Lung (tissue), 17 donors: ENCODE measurements at places on chromosomes 12 and 14. TPM values are rescaled to one million over a fixed set of nuclear protein-coding genes. Genes with fewer than 3 reads are reported as not detected.

DNA sequence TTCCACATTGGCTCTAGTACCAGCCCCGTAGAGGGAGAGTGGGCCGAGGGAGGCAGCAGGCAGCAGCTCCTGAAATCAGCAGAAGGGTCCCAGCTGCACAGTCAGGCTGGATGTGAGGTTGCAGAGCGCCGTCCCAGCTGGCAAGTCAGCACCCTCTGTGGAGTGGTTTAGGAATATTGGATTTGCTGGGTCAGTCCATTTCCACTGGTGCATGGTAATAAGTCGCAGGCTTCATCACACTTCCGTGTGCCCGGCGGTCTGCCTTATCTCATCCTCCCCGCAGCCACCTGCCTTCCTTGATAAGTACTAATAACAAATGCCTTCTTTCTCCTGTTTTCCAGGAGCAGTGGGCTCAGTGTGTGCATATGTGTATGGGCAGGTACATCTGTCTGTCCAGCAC is 112.9 kb downstream of the TSPAN9 start:
- no peak for DNase-seq

GARIN6 gene
- not detected for total RNA-seq

- peak; percentile 9 for DNase-seq
Observed at GRCh38 chr14:57533214-57533613, 39.6 kb upstream of the CCDC198 start.

DNA sequence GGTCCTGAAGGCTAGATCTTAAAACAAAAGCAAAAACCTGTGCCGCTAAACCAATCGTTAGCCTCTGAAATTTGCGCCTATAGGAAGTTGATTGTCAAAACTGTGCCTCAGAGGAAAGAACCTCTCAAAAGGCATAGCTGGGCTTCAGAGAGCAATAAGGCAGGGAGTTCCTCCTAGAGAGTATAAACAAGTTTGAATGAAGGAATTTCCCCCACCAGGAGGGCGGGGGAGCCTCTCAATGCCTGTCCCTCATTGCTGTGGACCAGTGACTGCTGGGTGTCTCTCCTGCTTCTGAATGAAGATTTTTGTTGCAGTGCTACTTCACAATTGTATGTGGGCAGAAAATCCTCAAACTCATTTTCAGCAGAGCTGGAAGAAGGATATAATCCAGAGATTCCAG is 88.6 kb downstream of the KCNK10 start:
- no peak for DNase-seq

GRCh38 chr14:30331030-30331429 is 227.9 kb upstream of the G2E3 start:
- DNase-seq: no peak

KRT77 gene
- not detected for total RNA-seq

COX8C gene
- not detected for total RNA-seq

IRAK3 gene
- 47.8 TPM for total RNA-seq

GRCh38 chr12:81077686-81078441 is at the start of gene ACSS3:
Gene ACSS3, plus strand, starts transcription at chr12:81078079. Its CDS starts 42 bp downstream, at chr12:81078121.
- peak; percentile 89 for DNase-seq

GRCh38 chr12:81255947-81256346 is 178.1 kb downstream of the ACSS3 start:
- no peak for DNase-seq

DNA sequence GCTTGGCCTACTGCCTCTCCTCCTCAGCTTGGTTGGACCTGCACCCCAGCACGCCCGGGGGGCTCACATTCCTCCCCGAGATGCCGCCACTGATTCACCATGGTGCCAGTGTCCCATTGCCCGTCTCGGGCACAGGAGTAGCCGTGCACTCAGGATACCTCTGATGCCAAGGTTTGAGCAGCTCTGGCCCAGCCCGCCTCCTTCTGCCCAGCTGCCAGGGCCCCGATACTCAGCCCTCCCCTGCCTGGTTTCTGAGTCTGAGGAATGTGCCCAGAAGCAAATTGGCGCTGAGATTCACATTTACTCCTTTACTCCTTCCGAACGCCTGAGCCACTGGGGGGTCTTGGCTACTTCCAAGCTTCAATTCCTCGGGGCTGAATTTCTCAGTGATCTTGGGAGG is 63.5 kb downstream of the NINJ2 start:
- no peak for DNase-seq

C14orf39 gene
- total RNA-seq: 0.64 TPM

CCDC198 gene
- not detected for total RNA-seq

TAS2R42 gene
- total RNA-seq: not detected

- no peak for DNase-seq
Observed at GRCh38 chr14:50070840-50071548, 45.4 kb downstream of the VCPKMT start.

DNA sequence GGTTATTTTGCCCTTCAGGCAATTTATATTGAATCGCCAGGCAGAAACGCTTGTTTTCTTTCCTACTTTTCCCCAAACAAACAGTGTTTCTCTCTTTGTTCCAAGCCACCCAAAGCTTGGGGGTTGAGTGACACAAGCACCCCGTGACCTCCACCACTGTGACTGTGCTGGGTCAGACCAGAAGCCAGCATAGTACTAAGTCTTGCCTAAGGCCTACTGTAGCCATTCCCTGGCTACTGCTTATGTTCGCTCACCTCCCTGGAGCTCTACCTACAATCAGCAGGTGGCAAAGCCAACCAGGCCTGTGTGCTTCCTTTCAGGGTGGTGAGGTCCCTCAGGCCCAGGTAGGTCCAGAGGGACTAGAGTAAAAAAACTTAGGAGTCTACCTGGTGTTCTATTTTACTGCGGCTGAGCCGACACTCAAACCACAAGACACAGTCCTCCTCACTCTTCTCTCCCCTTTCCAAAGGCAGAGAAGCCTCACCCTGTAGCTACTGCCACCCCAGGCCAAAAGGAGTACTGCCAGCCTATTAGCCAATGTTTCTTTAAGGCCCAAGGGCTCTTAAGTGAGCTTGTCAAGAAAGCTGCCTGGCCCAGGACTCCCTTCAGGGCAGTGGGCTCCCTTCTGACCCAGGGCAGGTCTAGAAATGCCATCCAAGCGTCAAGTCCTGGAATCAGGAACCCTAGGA is 411.8 kb upstream of the MIS18BP1 start:
- DNase-seq: no peak

SERPINA12 gene
- not detected for total RNA-seq

DNA sequence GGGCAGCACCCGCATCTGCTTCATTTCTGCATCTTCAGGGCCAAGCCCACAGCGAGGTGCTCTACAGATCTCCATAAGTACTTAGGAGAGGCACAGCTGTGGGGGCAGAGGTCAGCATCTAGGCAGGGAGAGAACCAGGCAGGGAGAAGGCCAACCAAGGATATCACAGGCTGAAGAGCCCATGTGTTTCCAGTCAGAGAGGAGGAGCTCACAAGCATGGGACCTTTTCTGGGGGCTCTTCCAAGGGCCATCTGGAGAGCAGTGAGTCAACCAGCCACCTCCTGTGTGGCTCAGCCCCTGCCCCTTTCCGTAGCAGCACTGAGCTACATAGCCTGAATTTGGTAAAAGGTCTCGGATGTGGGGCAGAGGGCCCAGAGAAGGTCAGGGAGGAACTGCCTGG is 78.5 kb downstream of the ARL6IP4 start:
- DNase-seq: no peak

CD27 gene
- total RNA-seq: 2.0 TPM

GRCh38 chr12:56839915-56840325 is 76.8 kb downstream of the HSD17B6 start:
- peak; percentile 76 for DNase-seq

DNA sequence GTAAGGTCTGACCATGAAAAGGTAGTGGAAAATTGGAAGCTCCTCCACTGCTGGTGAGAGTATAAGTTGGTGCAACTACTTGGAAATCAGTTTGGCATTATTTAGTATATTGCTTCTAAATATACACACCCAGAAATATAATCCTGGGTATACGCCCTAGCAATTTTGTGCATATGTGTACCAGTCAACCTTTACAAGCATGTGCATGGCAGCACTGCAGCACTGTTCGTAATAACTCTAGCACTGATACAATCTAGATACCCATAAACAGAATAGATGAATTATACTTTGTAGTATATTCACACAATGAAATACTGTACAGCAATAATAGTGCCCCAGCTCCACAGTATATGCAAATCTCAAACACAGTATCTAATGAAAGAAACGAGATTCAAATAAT is 265.9 kb downstream of the EMP1 start:
- DNase-seq: no peak

DNA sequence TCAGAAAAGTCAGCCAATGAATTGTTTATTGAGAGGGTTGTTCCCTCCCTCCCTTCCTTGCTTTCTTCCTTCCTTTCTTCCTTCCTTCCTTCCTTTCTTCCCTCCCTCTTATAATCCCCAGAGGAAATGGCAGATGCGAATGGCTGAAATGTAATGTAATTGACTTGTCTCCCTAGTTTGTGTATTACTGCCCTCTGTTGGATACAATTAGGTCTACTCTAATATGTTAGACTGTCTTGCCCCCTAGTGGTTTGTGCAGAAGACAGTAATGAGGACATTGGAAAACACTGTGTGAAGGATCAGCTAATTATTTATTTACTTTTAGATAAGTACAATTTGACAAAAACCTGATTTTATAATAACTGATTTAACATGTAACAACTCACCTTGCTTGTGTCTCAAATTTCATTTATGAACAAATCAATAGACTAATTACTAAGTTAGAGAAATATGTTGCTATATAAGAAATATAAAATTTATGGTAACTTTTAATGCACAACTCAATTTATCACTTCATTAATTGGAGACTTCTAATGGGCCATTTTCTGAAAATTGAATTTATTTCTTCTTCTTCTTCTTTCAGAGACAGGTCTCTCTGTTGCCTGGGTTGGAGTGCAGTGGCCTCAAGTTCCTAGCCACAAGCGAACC is 229.8 kb upstream of the LRIG3 start:
- DNase-seq: peak; percentile 12

- DNase-seq: no peak
Observed at GRCh38 chr14:82855912-82856391, 1322.3 kb upstream of the SEL1L start.

DNA sequence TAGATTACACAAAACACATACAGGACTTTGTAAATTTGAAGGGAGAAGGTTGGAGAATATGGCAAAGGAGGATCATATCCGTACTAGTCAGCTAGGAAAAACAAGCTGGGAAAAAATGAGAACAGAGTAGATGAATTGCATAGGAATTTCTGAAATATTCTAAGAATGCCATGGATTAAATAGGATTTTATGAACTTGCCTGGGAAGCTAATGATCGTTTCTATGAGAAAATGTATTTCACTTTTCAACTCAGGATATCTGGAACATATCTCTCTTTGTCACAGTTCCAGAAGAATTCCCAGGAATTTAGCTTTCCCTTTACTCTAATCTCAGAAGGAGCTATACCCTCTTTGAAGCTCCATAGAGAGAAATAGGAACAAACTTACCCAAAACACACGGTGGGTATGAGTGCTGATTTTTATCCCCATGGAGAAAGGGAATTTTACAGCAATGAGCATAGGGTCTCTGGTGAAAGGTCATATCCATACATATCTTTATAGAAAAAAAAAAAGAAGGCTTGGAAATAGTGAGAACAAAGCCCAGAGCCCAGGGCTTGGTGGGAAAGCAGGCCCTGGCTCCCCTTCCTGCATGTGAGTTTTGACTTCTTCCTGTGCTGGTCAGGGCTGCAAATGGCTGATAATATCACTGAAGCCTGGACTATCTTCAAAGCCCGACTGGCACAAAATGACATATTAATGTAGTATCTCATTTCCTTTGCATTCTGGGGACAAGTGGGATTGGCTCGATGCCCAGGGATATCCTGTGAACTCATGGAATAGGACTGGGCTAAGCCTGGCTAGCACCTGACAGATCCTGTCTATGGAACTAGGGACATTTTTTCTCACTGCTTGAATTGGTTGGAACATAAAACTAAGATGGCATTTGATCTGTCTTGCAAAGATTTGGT is 136.3 kb downstream of the AEBP2 start:
- DNase-seq: peak; percentile 94

- no peak for DNase-seq
Observed at GRCh38 chr12:42420395-42420794, 94.4 kb downstream of the PPHLN1 start.

DNA sequence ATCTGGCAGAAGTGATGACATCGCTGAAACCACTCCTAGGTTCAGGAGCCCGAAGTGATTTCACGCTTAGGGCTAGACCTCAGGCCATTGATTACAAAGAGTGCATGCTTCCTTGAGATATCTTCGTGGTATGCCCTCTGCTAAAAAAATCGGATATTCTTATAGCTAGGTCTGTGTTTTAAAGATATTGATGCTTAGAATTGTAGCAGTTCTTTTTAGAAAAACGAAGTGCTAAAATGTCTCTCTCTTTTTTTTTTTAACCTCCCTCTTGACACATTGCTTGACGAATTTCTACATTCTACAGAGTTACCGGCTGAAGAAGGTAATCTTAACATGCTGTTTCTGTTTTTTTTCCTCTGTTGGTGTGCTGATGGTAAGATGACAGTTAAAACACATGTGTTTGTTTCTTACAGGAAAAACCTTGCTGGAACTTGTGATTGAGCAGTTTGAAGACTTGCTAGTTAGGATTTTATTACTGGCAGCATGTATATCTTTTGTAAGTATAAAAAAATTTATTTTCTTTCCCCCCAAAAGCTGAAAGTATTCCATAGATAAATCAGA is 1.3 kb downstream of the ATP2A2 start:
- DNase-seq: no peak

GRCh38 chr14:35374263-35374712 is 30.3 kb downstream of the NFKBIA start:
- no peak for DNase-seq

GRCh38 chr14:54170301-54170700 is 213.7 kb upstream of the BMP4 start:
- DNase-seq: no peak

- DNase-seq: no peak
Observed at GRCh38 chr12:85445060-85445938, 165.3 kb downstream of the ALX1 start.

GRCh38 chr12:89058402-89058801 is 293.9 kb downstream of the DUSP6 start:
- DNase-seq: no peak

- no peak for DNase-seq
Observed at GRCh38 chr12:53518381-53518780, 11.1 kb upstream of the NPFF start.

- no peak for DNase-seq
Observed at GRCh38 chr12:46455648-46456352, 83.2 kb upstream of the SLC38A2 start.

- DNase-seq: no peak
Observed at GRCh38 chr12:44484862-44485261, 391.3 kb downstream of the NELL2 start.

GRCh38 chr12:76266797-76267196 is 81.4 kb downstream of the BBS10 start:
- peak; percentile 94 for DNase-seq

GRCh38 chr12:28088566-28089272 is 101.5 kb upstream of the CCDC91 start:
- no peak for DNase-seq
